ENCODE measurements at places on chromosomes 16 and 17.

DNA sequence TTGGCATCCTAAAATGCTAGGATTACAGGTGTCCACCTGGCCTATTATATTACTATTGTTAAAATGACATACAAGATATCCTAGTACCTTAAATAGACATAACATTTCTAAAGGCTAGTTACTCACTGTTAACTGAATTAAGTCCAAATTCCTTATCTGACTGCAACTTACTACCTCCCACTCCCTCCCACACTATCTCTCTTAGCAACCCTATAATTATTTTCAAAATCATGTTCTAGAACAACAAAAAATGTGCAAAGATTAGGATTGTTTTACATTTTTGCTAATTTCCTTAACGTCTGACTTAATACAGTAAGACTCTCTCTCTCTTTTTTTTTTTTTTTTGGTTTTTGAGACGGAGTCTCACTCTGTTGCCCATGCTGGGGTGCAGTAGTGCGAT lies 2.2 kb upstream of the ATF7IP2 start:
- DNase-seq: no peak

DNA sequence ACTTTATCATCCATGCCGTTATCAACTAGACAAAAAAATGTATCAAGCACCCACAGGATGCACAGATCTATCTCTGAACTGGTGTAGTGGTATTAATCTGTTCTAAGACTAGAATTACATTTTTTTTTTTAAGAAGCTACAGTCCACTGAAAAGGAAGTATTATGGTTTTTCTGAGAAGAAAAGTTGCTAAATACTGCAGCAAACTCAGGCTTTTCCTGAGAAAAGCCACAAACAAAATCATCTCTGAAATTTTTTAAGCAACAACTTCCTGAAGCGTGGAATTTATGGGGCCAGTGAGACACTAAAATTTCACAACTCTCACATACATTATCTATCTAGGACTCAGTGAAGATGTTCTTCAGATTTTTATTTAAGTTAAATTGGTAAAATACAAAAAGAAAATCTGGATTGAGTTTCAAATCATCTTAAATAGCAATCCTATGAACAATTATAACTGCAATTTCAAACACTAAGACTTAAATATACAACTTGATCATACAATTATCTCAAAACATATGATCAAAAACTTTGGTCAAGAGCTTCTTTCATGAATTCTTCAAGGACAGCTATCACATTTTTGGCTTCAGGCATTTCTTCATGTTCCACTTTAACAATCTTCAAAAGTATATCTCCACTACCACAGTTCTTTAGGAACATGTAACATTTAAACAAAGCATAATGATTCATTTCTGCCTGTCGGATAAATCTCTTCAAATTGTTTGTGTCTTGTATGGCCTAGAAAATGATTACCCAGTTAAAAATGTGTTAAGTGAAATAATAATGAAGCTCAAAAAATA lies 10.5 kb downstream of the C17orf75 start:
- no peak for DNase-seq

- DNase-seq: no peak
Measured at GRCh38 chr16:11992008-11992584, 15.6 kb downstream of the SNX29 start.

- DNase-seq: no peak
Measured at GRCh38 chr17:21025451-21025850, 17.4 kb downstream of the USP22 start.

DNA sequence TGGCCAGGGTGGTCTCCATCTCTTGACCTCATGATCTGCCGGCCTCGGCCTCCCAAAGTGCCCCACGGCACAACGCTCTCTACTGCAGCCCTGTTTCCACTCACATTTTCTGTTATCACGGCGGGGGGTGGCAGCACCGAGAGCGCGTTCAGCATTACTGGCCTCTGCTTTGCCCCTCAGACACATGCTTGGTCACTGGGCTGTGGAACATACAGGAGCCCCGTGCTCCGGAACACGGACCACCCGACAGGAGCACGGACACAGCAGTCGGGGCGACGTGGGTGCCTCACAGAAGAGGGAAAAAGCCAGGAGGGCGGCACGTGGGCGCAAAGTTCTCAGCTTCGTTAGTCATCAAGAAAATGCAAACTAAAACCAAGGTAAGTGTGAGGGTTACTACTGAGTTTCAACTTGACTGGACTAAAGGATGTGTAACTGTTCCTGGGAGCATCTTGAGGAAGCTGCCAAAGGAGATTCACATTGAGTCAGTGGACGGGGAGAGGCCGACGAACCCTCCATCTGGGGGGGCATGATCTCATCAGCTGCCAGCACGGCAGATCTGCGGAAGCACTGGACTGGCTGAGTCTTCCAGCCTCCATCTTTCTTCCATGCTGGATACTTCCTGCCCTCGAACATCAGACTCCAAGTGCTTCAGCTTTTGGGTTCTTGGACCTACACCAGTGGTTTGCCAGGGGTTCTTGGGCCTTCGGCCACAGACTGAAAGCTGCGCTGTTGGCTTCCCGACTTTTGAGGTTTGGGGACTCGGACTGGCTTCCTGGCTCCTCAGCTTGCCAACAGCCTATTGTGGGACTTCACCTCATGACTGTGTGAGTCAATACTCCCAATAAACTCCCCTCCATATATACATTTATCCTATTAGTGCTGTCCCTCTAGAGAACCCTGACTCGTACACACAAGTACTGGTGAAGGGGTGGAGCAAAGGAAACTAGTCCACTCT lies 106.8 kb downstream of the ZNF778 start:
- DNase-seq: peak; percentile 67

- DNase-seq: no peak
Measured at GRCh38 chr16:8908810-8909468, 26.8 kb downstream of the LITAFD start.

DNA sequence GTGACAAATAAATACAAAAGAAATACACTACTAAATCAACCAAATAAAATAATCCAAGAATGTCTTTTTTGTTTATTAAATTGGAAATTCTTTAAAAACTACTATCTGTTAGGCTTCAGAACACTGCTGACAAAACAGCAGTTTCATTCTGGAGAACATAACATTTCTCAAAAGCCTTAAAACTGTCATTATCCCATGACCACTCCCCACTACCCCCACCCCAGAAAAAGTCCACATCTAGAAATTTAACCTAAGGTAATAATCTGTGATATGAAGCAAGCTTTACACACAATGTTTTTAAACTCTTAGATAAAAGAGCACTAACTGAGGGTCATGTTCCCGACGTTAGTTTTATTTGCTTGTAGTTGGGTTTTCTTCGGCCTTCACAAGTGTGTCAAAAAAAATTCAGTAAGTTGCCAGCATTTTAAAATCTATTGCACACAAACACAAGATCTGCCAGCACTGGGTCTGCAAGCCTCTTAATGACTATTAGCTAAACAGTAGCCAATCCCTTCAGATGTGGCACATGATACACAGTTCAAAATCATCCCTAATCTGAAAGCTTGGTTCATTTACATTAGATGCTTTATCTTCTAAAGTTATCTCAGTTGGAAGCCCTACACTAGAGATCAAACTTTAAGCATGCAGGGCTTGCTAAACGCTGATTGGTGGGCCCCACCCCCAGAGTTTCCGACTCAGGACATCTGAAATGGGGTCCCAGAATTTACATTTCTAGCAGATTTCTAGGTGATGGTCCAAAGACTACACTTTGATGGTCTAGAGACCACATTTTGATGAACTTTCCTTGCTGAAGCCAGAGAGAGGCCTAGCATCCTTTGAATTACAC lies 75.2 kb downstream of the KANSL1 start:
- no peak for DNase-seq

DNA sequence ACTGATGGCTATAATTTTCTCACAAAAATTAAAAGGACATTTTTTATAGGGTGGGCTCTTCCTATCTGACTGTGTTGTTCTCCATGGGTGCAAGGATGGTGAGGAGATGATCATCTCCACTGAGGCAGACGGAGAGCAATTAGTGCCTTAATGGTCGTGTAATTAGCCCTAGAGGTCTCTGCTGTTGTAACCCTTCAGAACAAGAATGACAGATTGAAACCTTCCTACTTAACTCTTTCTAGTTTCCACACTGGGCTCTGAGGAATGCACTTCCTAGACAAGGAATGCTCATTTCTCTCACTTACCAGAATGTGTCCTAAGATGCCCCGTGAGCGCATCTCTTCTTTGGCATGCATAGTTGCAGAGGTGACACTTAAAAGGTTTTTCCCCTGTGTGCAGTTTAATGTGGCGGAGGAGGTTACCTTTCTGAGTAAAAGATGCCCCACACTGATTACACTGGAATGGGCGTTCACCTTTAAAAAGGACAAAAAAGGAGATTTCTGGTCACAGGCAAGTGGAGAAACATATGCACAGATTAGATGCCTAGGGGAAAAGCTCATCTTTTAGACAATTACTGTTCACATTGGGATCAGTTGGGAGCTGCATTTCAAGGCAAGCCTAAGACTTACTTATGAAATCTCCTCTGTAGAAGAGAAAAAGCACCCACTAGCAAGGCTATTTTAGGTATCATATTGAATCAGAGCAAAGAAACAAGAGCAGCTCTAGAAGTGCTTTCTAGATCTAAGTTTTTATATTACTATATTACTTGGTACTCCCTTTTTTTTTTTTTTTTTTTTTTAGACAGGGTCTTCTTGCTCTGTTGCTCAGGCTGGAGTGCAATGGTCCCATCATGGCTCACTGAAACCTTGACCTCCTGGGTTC lies 53.6 kb downstream of the GRB7 start:
- no peak for DNase-seq

GRCh38 chr17:49216953-49217650 lies 6.6 kb downstream of the ABI3 start:
- no peak for DNase-seq

DNA sequence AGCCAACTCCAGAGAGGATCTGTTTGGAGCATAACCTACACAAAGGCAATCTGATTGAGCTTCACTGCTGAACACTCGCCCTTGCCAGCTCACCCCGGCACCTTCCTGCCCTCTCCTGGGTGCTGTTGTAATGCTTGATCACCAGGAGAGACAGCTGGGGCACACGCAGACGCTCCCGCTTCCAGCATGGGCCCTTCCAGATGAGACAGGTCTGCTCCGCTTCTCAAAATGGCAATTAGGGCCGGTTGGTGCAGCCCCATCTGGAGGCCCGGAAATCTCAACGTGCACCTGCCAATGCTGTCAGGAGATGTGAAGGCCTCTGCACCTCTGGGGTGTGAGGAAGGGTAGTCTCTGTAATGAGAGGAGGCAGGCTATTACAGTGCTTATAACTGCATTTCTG lies 206.1 kb downstream of the ABCC12 start:
- no peak for DNase-seq

DNA sequence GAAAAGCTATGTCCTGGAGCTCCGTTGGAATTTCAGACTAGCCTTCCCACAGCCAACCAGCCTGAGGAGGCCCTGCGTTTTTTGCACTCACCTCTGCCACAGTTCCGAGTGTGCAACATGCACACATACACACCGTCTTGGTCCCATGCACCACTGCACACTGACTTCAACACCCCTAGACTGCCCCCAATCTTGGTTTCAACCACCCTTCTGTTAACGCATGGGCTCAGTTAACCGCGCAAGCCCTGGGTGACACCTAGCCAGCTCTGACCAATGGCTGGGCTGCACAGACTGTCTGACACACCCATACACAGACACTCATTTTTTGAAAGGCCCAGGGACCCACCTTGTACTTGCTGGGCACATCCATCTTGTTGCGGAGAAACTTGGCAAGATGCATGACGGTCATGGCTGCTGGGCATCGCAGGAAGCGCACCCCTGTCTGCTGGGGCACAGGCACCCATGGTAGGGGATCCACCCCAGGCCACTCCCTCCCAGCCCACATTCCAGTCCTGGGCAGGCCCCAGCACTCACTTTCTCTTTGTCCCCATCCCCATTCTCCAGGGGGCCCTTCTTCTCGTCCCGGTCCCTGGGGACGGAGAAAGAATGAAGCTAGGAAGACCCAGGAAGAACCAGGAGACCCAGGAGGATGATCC lies 8.0 kb downstream of the CISD3 start:
- no peak for DNase-seq

- DNase-seq: no peak
Measured at GRCh38 chr16:9007177-9007794, 43.6 kb upstream of the USP7 start.

GRCh38 chr16:8761078-8761477 lies 36.4 kb downstream of the TMEM186 start:
- no peak for DNase-seq

- no peak for DNase-seq
Measured at GRCh38 chr16:88347656-88348376, 34.9 kb upstream of the ZNF469 start.

DNA sequence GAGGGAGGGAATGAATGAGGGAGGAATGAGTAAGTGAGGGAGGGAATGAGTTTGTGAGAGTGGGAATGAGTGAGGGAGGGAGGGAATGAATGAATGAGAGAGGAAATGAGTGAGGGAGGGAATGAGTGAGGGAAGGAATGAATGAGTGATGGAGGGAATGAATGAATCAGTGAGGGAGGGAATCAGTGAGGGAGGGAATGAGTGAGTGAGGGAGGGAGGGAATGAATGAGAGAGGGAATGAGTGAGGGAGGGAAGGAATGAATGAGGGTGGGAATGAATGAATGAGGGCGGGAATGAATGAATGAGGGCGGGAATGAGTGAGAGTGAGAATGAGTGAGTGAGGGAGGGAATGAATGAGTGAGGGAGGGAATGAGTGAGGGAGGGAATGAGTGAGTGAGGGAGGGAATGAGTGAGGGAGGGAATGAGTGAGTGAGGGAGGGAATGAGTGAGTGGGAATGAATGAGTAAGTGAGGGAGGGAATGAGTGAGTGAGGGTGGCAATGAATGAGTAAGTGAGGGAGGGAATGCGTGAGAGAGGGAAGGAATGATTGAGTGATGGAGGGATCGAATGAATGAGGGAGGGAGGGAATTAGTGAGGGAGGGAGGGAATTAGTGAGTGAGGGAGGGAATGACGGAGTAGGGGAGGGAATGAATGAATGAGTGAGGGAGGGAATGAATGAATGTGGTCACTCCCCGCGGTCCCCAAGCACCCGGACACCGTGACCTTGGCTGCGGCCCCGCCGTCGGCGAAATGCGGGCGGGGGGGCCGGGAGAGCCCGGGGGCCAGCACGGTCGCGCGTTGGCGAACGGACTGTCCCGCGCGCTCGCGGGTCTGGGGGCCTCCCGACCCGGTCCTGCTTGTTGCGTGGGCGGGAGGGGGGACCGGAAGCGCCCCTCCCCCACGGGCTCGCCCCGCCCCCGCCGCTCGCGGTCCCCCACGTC lies 1.1 kb upstream of the UBE2I start:
- DNase-seq: no peak

All from stimulated activated CD4-positive, alpha-beta T cell treated with anti-CD3 and anti-CD28 coated beads, Interleukin-12 subunit alpha, Interleukin-12 subunit beta, amount 100 ng/mL, for 24 hours (primary cell).